ENCODE measurements at places on chromosomes 4 and X. TPM values are rescaled to one million over a fixed set of nuclear protein-coding genes. Genes with fewer than 3 reads are reported as not detected.

Gene NLGN3
- total RNA-seq, result 0.06 TPM

Gene PFKFB1
- total RNA-seq, result not detected

Gene MBNL3
- 3.7 TPM for total RNA-seq

GRCh38 chr4:20319825-20320612 is 68.3 kb downstream of the SLIT2 start:
- DNase-seq, result no peak

DNA sequence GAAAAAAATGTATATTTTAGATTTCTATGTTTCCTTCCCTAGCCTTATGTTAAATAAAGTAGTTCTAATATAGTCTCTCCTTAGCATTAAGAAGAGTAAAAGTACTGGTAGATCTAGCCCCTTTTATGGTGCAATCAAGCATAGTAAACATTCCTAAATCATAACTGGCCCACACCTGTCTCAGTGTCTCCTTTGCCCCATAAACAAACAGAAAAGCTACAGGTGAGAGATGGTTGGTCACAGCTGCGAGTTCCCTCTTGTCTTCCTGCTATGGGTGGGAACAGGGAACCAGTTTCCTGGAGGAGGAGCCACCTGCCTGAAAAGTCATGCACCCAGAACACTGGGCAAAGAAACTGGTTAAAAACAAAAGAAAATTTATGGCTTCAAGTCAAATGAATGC is 16.6 kb downstream of the SOWAHB start:
- DNase-seq, result no peak

- DNase-seq, result no peak
These were observed 12.2 kb downstream of the SPOCK3 start for GRCh38 chr4:167222099-167222498.

DNA sequence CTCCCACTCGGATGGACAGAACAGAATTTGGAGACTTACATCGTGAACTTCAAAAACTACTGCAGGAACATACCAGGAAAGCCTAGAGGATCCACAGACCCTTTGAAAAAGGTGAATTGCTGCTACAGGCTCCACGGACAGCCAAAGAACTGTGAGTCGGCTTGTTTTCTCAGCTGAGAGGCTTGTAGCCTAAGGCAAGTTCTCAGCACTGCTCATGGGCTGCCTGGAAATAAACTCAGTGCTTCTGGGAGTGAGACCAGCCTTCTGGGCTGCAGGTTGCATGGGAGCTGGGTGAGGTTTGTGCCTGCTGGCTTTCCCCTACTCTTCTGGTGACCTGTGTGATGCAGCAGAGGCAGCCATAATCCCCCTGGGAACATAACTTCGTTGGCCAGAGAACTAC is 1397.6 kb downstream of the FAM133A start:
- no peak for DNase-seq

- no peak for DNase-seq
These were observed 40.8 kb downstream of the SMIM14 start for GRCh38 chr4:39597695-39598381.

DNA sequence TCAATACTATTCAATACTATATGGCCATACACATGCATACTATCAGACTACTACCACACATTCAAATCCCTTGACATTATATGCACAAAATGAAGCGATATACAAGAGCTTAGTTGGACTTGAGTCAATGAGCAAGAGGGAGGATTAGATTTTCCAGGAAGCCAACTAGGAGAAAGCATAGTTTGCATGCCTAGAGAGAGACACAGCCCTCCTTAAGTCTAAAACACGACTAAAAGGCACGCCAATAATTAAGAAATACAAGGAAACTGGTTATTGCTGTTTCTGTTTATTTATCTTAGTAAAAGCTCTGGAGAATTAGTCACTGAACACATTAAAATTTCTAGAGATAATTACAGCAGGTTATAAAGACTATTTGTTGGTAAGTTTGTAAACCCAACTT is 21.8 kb downstream of the MBNL3 start:
- DNase-seq, result no peak
